Kidney tubule cell (primary cell): ENCODE measurements at places on chromosomes 5 and 9.
A peak's percentile ranks its signal among the peaks of the same experiment; 100 is the strongest.

DNA sequence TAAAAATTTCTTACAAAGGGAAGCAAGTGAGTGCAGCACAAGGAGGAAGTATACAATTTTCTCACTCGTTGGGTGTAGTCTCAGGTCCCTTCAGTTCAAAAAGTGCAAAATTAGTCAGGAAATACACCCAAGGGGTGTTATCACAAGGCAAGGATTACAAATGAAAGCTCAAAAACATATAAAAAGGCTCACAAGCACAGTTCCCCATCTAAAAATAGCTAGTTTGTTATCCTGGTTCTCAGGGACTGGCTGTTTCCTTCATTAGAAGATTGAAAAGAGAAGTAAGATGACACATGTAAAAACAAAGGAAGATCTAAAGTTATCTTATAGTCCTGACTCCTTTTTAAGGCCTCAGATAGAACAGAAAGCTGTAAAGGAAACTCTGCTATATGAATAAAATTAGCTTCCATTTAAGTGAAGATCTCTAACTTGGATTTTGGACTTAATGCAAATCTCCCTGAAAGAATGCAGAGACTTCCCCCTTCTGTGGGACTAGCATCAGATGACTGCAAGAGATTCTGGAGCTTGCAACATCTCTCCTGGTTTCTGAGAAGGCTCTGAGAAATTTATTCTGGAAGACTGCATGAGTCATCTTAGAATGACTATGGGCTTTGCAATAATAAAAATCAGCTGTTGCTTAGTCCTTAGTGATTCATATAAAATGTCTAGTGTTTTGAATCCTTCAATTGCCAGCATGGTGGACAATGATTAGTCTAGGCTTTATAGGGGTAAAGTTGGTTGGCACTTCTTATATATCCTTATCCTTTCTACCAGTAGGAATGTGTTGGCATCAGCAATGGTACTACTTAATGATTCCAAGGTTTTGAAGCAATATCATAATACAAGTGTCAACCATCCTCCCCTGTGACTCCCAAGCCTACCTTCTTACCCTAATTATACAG, 25.4 kb downstream of the DAB2 start:
- peak; percentile 96 for DNase-seq

DNA sequence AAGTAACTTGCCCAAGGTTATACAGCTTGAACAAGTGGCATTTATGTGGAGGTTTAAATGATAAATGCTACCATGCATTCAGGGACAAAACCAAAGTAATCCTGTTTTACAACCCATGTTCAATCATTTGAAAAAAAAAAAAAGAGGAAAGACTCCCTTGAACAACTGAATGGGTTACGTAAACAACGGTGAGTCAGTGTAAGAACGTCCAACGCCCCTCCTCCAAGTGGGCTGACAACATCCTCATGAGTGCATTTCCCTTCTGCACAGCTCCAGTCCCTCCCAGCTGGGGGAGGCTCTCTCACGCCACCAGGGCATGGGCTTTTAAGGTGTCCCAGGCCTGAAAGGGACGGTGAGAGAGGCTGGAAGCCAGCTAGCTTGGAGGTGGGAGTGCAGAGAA, 90.0 kb downstream of the PRRT1B start:
- peak; percentile 95 for DNase-seq

DNA sequence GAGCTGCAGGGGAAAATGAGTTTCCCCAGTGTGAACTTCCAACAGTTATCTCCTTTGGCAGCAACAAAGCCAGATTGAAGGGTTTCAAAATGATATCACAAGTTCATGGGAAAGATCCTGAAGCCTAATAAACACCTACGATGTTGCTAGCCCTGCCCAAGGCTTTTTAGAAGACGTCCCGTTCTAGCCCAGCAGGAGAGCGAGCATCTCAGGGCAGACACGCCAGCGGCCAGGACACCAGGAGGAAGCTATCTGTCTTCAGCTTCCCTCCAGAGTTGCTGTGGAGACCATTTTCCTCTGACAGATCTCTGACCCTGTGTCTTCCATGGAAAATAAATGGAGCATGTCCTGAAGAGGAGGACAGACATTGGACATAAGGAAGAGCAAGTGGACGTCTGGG, 98.4 kb downstream of the FBXO38 start:
- no peak for DNase-seq

- no peak for DNase-seq
Measured at GRCh38 chr9:28059192-28059591, 485.9 kb upstream of the C9orf72 start.

DNA sequence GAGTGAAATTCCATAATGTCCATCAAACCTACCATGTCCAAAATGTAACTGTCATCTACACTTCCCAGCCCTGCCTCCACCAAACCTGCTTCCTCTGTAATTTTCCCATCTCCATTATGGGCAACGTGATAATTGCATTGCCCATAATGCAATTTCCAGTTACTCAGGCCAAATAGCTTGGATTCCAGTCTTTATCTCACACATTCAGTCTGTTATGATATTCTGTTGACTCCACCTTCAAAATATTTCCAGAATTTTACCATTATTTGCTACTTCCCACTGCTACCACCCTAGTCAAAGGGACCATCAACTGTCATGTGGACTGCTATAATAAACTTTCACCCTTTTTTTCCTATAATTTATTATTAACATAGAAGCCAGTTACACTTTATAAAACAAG, 256.0 kb downstream of the CWC27 start:
- no peak for DNase-seq

GRCh38 chr5:35651002-35651756, 33.5 kb downstream of the SPEF2 start:
- DNase-seq: peak; percentile 45

DNA sequence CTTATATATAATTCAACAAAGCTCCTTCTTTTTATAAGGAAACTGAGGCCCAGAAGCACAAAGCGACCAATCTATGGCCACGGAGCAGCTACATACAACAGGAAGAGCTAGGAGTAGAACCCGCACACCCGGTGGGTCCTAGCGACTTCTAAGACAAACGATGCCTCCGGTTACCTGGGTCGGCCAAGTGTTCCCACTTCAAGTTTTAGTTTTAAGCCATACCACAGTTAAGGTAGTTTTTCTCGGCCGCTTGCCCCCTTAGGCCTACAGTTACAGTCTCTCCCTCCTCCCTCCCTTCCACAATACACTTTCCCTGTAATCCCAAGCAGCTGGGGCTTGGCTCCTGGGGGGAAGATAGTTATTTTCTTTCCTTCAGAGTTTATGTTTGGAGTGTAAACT, 533 bp downstream of the SREK1IP1 start:
- no peak for DNase-seq

DNA sequence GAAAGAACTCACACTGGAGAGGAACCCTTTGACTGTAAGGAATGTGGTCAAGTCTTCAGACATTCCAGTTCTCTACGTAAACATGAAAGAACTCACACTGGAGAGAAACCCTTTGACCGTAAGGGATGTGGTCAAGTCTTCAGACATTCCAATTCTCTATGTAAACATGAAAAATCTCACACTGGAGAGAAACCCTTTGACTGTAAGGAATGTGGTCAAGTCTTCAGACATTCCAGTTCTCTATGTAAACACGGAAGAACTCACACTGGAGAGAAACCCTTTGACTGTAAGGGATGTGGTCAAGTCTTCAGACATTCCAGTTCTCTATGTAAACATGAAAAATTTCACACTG, 32.6 kb downstream of the MAPK9 start:
- DNase-seq: peak; percentile 20

DNA sequence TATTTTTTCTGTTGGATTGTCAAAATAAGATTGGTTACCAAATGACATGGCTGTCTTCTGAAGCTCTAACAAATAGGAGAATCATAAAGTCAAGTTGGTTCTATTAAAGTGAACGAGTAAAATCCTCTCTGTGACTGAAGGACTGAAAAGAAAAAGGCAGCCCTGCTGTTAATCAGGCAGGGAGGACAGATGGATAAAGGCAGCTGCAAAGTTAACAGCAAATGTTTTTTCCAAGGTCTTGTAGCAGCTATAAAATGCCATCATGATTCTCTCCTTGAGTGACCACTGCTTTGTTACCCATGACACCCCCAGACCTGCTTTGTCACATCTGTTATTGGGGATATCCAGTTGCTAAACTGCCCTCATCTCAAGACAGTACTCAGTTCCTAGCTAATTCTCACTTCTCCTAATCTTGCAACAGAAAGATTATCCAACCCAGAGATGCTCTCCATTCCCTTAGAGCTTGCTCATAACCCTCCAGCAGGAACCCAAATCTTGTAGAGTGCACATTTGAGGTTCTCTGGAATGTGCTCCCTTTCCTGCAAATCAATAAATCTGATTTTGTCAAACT, 89.7 kb upstream of the PARP8 start:
- no peak for DNase-seq

GRCh38 chr5:73911761-73912393, 285.9 kb downstream of the ARHGEF28 start:
- DNase-seq: no peak

DNA sequence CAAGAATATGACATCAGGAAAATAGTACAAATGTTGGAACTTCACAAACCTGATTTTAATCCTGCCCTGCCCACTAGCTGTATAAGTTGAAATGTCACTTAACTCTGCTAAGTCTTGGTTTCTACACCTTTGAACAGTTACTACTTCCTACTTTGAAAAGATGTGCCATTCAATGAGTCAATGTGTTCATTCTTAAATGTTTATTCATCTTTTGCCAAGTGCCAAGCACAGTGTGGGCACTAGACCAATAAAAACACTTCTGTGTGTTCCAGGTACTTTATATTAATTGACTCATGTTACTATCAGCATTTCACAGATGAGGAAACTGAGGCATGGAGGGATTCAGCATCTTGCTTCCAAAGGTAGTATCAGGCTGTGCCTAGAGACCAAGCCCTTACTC, 12.8 kb downstream of the PDCL start:
- DNase-seq: peak; percentile 32
